Naive thymus-derived CD8-positive, alpha-beta T cell (primary cell): ENCODE measurements at places on chromosomes 5 and 9.

DNA sequence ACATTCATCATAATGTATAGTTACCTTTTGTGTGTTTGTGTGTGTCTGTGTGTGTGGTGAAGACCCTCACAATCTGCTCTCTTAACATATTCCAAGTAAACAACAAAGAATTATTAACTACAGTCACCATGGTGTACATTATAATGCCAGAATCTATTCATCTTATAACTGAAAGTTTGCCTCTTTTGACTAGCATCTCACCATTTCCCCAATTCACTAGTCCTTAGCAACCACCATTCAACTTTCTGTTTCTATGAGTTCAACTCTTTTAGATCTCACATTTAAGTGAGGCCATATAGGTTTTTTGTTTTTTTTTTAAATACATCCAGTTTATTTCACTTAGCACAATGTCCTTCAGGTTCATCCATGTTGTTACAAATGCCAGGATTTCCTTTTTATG, 83.6 kb downstream of the SMC2 start:
- H3K27me3 ChIP-seq, result no peaks in the 10 kb centered on the region
- no peak overlapping the region for H3K4me3 ChIP-seq
- no peak for DNase-seq
- H3K27ac ChIP-seq, result no peak overlapping the region
- no peaks in the 10 kb centered on the region for H3K4me1 ChIP-seq
- no peaks in the 10 kb centered on the region for H3K36me3 ChIP-seq

DNA sequence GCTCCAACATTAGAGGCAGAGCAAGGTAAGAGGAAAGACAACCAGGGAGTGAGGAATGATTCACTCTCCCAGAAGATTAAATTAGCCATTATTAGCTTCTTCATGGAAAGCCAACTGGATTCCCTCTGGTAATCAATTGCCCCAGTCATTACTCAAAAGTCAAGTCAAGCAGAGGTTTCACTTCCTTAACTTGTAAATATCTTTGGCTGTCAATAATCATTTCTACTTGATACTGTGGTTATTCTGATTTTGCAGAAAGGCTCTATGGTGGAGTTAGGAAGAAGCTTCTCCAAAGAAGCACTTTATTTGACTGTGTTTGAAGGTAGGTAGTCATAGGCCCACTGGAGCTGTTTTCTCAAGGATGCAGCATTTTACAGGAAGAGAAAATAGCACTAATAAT, 78.0 kb downstream of the JAKMIP2 start:
- no peaks in the 10 kb centered on the region for H3K4me1 ChIP-seq
- H3K27me3 ChIP-seq, result no peaks in the 10 kb centered on the region
- no peak overlapping the region for H3K27ac ChIP-seq
- H3K36me3 ChIP-seq, result no peaks in the 10 kb centered on the region
- H3K4me3 ChIP-seq, result no peak overlapping the region

- H3K27me3 ChIP-seq, result no peaks in the 10 kb centered on the region
- H3K36me3 ChIP-seq, result no peaks in the 10 kb centered on the region
- DNase-seq, result no peak
Observed at GRCh38 chr5:17428176-17428800, 69.7 kb upstream of the TAF11L2 start.

GRCh38 chr5:72085319-72085718, 22.0 kb upstream of the MAP1B start:
- no peaks in the 10 kb centered on the region for H3K4me1 ChIP-seq
- no peaks in the 10 kb centered on the region for H3K36me3 ChIP-seq
- no peak overlapping the region for H3K4me3 ChIP-seq

DNA sequence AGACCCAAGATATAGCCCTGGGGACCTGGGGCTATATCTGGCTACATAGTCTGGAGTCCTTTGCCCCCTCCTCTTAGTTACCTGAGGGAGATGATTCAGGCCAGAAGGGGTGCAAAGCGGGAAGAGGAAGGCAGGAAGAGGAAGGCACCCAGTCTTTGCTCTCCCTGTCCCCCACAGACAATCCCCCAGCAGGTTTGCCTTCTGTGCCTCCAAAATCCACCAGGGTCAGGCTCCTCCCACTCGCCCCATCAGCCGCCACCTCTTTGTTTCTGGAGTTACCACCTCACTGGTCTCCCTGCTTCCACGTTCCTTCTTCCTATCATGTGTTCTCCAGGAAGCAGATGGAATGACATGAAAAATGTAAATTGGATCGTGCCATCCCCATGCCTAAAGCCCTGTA, 31.2 kb upstream of the FABP6 start:
- no peaks in the 10 kb centered on the region for H3K36me3 ChIP-seq
- no peak for DNase-seq
- no peak overlapping the region for H3K4me3 ChIP-seq
- H3K4me1 ChIP-seq, result peaks cover 2% of the 10 kb centered on the region
- no peak overlapping the region for H3K27ac ChIP-seq
